ENCODE measurements at places on chromosomes 7 and 10.

DNA sequence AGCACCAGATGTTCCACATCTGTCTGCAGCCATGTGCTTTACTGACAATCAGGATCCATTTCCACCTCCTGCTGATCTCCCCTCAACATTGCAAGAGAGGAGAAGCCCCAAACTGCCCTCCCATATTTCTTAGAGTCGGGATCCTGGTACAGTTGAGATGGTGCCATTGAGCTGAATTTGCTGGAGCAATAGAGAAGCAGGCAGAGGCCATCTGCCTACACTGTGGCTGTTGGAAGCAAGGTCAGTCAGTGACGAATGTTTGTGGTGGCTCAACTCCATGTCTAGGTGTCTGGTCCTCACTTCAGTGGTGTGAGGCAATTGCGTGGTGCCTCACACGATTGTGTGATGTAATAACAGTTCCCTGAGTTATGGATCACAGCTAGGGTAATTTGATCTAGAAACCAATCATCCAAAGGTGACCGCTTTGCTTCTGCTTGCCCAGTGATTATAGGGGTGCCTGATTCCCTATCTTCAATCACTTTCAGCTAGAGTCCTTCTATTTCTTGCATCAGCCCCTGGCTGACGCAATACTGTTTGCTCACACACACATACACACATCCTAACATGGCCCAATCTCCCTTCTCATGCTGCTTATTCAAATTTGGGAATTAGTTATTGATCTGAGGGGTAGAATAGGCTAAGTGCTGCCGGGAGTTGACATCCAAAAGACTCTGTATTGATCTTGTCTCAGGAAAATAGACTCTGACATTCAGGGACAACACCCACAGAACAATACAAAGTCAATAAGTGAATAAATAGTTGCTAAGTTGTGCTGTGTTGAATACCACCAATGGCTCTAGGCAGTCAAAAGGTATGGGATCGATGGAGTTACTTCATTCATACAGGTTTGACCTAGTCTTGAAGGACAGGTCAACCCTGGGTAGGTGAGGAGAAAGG is 46.1 kb upstream of the SLC35B4 start:
- DNase-seq: no peak

DNA sequence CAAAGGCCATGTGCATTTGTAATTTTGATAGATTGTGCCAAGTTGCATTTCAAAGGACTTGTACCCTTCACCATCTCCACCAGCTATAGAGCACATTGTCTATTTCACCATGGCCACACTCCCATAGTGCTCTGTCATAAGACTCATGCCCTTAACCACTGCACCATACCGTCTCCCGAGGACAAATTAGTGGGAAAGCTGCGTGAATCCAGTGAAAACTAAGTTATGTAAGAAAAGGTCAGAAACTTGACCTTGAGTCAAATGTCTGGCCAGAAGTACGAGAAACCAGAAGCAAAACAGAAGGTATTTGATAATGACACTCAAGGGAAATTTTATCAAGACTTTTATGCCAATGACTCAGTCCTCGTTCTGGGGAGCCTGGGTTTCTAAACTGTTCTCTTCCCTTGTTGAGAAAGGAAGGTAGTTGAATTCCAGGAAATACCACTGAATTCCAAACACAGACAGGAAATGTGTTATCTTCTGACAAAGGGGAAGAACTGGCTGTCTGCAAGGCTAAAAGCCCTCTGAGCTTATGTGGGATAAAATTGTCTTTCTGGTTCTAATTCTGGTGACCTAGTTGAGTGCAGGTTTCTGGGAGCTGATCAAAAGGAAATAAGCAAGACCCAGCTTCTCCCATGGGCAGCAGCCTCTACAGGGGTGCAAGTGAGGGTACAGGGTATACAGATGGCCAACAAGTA is 49.7 kb downstream of the CDK1 start:
- no peak for DNase-seq

DNA sequence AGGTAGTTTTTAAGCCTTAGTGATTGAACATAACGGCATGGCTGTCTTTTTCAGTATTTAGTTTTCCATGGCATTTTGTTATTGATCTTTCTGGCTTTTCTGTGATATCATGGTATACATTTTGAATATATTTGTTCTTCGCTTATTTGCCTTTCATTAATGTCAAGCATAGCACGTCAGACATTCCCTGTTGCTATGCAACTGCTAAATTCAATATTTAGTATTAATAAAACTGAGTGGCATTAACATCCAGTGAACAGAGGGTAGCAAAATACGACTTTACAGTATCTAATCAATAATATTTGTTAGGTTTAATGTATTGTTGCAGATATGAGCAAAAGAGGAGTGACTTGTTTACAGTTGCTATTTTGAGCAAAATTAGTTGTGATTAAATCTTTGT is 72.5 kb downstream of the LCOR start:
- no peak for DNase-seq

- DNase-seq: no peak
Measured at GRCh38 chr10:116848032-116848943, 1.0 kb upstream of the ENO4 start.

GRCh38 chr7:30068117-30068516 is 39.9 kb downstream of the PLEKHA8 start:
- DNase-seq: no peak

DNA sequence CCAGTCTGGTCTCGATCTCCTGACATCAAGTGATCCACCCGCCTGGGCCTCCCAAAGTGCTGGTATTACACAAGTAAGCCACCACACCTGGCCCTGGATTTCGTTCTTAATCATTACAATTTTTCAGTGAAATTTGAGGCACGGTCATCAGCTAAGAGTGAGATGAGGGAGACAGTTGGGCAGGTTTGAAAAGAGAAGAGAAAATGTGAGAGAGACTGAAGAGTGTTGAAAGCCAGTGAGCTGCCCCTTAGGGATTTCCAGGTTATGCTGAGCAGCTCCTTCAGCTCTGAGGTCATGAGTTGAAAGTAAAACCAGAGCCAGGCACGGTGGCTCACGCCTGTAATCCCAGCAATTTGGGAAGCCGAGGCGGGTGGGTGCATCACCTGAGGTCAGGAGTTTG is 5.9 kb upstream of the UPF2 start:
- no peak for DNase-seq

DNA sequence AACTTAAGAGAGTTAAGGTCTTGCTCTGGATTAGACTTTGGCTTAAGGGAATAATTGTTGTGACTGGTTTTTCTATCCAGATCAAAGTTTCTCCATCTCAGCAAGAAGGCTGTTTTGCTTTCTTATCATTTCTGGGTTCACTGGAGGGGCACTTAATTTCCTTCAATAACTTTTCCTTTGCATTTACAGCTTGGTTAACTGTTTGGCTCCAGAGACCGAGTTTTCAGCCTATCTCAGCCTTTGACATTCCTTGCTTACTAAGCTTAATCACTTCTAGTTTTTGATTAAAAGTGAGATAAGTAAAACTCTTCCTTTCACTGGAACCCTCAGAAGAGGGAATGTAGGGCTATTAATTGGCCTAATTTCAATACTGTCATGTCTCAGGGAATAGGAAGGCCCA is 76.4 kb downstream of the LARP4B start:
- DNase-seq: no peak

DNA sequence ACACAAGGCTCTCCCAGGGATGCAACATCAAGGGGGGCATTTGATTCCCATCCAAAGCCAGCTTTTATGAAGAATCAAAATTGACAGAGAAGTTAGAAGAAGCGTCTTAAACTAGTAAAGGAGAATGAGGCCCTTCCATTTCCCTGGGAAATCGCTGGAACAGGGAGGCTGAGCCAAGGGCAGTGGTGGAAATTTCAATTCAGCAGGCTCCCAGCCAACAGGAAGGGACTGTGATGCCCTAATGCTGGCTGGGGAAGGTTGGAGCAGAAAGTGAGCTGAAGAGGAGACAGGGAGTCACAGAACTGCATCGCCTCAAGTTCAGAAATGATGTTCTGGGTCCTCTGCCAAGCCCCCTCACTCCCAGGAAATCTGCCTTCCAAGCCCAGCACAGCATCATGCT is 517.3 kb downstream of the GRID1 start:
- DNase-seq: no peak

DNA sequence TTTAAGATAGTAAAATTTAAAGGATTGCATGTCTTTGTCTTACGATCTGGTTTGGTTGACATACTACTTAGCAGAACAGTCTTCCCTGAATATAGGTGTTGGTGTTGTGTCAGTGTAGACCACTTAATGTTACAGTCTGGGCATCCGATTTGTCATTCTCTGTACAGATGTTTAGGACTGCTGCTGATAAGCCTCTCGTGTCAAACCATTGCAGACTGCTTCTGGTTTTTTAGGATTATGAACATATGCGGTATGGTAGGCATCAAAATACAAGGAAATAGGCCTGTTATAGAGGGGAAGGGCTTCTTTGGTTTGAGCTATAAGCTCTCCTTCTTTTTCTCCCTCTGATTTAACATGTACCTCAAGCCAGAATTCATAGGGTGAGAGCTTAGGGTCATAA is 7.4 kb downstream of the CYP3A43 start:
- DNase-seq: no peak

- DNase-seq: no peak
Measured at GRCh38 chr7:21256310-21256877, 171.5 kb upstream of the SP4 start.

- DNase-seq: no peak
Measured at GRCh38 chr7:130350945-130351790, 6.6 kb downstream of the CPA5 start.

DNA sequence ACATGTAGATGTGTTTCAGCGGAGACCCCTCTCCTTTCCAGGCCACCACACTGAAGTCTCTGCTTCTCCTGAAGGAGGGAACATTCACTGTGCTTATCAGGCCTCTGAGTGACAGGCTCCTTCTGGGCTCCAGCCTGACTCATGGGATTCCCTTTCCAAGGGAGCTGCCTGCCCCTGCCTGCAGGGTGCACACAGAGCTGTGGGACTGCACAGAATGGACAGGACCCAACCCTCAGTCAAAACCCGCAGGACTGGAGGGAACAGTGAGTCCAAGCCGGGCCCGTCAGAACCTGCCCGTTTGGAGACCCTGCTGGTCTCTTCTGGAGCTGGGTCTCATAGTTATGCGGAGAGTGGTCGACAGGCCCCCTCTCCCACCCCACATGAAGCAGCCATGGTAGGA is 32.6 kb downstream of the PLAC9 start:
- DNase-seq: no peak

DNA sequence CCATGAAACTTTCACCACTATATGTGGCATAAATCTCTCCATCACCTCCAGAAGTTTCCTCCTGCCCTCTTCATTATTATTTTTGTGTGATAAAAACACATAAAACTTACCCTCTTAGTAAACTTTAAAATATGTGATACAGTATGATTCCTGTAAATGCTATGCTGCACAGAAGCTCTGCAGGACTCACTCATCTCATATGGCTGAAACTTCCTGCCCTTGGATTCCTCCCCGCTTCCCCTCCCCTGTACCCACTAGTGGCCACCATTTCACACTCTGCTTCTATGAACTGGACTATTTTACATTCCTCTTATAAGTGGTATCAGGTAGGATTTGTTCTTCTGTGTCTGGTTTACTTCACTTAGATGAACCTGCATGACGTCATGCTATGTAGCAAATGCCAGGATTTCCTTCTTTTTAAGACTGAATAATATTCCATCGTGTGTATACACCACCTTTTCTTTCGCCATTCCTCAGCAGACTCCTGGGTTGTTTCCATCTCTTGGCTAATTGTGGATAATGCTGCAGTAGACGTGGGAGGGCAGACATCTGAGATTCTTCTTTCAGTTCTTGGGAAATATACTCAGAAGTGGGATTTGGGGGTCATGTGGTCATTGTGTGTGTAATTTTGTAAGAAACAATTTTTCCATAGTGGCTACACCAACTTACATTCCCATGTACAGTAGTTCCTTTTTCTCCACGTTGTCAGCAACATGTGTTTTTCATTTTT is 335.2 kb downstream of the SDK1 start:
- DNase-seq: no peak

- no peak for DNase-seq
Measured at GRCh38 chr10:114495303-114495702, 91.0 kb upstream of the AFAP1L2 start.

- DNase-seq: no peak
Measured at GRCh38 chr10:18293536-18294510, 153.6 kb downstream of the CACNB2 start.

DNA sequence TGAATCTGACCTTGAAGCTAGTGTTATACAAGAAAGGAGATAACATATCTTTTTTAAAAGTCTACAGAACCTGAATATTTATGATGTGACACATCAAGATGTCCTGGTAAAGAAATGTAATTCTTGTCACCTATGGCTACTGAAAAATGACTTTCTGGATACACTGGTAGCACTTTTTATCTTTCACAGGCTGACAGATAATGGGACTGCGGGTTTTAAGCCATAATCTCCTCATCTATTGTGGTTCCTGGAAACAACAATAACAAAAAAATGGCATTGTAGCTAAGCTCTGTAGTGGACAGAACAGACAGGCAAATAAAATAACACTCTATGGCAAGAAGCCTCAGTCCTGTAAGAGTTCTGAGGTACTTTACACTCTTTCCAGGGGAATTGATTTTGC is 31.6 kb upstream of the YAE1 start:
- no peak for DNase-seq

GRCh38 chr10:46236546-46236887 is 50.3 kb upstream of the ANTXRL start:
- DNase-seq: no peak

- DNase-seq: no peak
Measured at GRCh38 chr7:105816954-105817615, 59.3 kb downstream of the ATXN7L1 start.

DNA sequence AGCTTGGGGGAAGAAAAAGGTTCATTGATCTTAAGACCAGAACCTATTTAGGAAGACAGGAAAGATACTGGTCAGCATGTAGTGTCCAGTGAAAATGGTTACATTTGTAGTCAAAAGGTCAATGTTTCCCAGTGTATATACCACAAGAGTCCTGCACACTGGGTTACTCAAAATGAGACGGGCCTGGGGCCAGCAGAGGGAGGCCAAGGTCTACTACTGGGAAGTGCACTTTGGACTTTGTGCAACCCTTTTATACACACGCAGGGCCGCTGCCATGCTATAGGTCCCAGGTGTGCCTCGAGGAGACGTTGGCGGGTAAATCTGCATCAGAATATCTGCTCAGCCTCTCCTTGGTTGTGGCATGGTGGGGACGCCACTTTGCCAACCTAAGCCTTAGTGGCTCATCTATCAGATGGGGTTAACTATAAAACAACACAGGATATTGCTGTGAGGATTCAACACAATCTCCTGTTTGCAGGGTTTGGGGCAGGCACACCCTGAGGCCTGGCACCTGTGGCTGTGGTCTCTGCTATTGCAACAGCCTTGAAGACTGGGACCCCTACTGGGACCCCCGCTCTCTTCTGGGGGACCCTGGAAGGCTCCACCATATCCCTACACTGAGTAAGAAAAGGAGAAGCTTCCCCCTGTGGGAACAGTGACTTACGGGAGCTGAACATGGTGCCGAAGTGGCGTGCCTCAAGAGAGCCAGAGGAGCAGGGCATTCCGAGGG is 19.7 kb downstream of the CLRN3 start:
- DNase-seq: no peak
